ENCODE measurements at places on chromosomes 1 and 21.

DNA sequence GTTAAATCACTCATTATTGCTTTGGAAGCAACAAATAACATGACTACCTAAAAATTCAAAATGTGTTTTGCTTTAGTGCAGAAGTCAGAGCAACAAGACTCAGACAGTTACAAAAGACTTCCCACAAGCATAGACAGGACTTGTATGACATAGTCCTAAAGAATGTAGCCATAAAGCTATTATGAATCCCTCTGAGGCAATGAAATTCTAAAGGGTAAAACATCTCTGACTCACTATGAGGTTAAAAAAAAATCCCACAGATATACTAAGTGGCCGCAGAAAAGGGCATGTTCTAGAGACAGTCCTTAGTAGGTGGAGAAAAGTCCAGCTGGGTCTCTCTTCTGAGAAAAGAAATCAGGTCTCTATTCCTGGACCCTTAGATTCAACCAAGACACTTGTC lies 4.9 kb downstream of the PRKAB2 start:
- DNase-seq, result peak; percentile 88

DNA sequence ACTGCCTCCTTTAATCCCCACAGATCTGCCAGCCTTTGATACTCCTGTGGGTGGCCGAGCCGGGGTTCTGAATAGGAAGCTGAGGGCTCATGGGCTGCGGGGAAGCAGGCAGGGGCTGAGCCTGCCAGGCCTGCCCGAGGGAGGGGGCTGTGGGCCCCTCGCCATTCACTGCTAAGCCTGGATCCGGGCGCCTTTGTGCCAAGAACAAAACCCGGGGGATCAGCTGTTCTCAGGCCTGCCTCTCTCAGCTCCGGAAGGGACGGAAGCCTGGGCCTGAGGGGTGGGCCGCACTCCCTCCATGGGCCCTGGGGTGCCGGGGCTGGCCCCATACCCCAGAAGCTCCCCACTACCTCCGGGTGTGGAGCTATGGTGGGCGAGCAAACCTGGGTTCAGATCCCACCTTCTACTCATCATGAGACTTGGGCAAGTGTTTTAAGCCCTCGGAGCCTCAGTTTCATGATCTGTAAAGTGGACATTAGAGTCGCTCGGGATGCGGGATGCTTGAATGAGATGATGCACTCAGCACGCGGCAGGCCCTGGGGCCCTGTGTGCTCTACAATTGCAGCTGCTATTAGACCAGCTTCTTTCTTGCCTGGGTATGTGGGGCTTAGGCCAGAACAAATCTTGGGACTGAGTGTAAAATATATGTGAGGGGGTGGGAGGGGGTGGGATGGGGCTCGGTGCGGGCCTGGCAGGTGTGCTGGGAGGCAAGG lies 19.2 kb upstream of the EPHA2 start:
- DNase-seq, result no peak

- DNase-seq, result no peak
Observed at GRCh38 chr1:116909512-116910378, at the start of gene PTGFRN. TSS of gene PTGFRN (plus strand) at chr1:116909916. CDS start at chr1:116910204, 288 bp downstream.

- no peak for DNase-seq
Observed at GRCh38 chr1:231189683-231190270, 27.9 kb downstream of the TRIM67 start.

- DNase-seq, result peak; percentile 84
Observed at GRCh38 chr1:201766131-201766866, 62.7 kb upstream of the IPO9 start.

GRCh38 chr1:39178541-39179431 lies 25.7 kb upstream of the MACF1 start:
- DNase-seq, result no peak

DNA sequence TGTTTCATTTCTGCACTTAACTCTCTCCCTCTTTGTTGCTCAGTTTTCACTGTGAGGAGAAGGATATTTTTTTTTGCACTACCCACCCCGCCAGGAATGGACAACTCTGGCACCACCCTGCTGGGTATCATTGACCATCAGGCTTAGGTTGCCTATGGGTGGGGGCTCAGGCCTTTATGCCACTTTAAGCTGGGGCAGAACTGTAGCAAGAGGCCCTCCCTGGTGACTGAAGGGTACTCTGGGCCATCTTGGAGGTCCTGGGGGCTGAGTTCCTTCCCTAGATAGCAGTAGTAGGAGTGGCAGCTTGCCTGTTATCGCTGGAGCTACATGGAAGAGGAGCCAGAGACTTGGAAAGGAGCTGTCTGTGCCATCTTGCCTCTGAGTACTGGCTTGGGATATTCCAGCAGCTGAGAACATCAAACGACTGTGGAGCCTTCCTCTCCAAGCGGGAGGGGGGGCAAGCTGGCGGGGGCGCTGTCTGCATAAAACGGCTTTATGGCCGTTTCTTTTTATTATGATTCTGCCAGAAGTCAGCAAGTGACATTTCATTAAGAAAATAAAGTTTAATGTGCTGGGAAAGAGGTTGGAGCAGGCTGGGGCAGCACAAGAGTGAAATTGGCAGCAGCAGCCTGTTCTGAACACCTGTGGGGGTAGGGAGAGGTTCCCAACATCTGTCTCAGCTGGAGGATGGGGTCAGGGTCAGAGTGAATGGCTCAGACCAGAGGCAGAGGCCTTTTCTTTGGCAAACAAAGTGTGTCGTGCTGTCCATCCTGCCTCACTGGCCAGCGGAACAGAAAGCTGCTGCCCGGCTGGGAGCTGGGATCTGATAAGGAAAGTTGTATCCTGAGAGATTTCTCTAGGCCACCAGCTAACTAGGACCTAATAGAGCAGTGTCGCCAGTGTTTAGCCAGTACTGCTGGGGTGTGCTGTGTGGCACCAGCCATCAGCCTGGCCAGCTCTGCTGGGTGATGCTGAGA lies 32.9 kb downstream of the TMEM53 start:
- DNase-seq, result no peak

Data from non-pigmented ciliary epithelial cell (primary cell).